ENCODE measurements at places on chromosomes 16 and 17.

DNA sequence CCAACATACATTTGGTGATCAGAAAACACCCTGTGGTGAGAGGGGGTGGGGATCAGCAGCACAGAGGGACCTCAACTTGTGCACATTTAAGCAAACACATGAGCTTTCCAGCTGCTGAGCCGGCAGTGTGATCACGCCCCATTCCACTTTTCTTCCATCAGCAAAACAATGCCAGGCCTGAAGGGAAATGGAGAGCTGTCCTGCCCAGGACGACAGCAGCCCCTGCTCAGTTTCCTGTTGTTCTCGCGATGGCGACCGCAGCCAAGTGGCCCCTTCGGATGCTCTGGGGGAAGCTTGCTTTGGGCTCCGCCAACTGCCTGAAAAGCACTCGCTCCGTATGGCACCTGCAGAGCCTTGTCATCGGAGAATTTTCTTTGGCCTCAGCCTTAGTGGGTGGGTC, 272.3 kb downstream of the FOXL1 start:
- DNase-seq = no peak

- no peak for DNase-seq
These were observed 46.1 kb downstream of the CHCT1 start for GRCh38 chr17:60468371-60468770.

DNA sequence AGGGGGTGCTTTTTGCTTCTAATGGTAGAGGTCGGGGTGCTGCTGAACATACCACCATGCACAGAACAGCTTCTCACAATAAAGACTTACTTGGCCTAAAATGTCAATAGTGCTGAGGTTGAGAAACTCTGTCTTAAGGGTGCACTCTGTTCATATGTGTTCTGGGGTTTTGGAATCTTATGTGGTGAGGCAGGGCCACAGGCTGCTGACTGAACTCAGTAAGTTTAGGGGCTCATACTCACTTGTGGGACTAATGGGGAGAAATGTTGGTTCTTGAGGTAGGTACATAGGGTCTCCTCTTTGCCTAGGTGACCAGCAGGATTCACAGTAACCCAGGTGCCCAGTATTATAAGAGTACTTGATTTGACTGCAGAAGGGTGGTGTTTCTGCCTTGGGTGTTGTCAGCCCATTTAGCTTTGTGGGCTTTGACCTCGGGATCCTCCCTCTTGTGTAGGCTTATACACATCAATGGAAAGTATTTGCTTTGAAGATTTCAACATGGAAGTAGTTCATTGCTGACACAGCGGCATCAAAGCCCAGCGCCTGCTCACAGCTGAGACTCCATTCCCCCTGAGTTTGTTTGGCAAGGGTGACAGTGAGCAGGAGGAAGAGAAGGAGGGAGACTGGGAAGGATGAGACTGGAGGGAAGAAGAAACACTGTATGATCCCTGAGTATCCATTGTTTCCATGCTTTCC, 17.2 kb downstream of the SLC7A6 start:
- DNase-seq = no peak

DNA sequence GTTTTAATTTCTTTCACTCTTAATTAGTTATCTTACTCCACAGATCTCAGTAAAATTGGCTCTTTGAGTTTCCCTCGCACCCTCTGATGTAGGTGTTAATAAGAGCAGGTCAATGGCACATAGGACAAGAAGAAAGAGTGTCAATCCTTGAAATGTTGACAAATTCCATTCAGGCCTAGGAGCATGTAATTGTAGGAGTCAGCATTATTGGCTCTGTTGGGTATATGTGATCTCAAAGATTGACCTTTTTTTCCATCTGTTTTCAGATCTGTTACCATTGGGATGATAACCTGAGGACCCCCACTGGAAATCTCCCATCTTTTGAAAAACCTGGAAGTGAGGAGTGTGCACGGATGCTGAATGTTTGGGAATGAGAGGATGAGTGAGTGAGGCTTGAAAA, 11.8 kb upstream of the TBKBP1 start:
- DNase-seq = no peak

DNA sequence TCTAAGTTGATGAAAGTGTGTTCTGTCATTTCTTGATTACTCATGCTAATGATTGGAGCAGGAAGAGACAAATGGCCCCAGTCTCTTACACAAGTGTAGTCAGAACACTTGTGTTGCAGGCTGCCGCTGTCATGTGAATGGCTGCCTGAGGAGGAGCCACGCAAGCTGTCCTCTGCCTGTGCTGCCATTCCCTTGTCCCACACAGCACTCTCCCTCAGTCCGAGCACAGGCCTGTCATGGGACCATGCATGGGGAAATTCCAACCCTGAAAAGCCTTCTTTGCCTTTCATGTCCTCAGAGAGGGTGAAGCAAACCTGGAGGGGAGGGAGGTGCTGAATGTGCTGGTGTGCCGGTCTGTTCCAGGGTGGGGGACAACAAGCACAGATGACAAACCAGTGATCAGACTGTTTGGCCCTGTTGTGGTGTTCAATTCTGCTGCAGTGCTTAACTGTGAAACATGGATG, 109.4 kb downstream of the MRTFB start:
- DNase-seq = peak; percentile 56

GRCh38 chr17:10151667-10152496, 46.5 kb downstream of the GAS7 start:
- no peak for DNase-seq

- no peak for DNase-seq
These were observed 165.9 kb upstream of the TNRC6C start for GRCh38 chr17:77792626-77793025.

DNA sequence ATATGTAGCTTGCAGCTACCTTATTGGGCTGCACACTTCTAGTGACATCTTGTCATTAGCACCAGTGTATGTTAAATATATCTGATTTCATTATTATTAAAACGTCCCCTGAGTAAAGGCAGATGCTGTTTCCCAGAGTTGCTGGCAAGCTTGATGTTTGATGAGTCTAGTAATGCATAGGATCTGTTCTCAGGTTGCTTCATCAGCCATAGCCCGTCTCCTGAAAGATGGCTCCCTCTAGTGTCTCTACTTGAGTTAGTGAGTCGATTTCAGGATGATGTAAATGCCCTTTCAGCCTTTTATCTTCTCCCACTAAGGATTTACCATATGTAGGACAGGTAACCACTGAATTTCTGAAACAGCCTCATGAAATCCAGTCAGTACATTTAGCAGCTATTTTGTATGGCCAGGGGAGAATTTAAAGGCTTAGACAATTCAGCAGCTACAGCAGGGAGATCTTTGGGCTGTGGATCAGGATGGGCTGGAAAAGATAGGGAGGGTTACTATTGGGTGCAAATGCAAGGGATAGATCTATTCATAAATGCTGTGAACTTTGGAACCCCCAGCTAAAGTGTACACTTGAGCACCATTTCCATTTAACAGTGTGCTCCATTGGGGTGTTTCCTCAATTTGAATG, 376.3 kb downstream of the CNTNAP4 start:
- peak; percentile 28 for DNase-seq

GRCh38 chr17:81471818-81472456, 40.7 kb downstream of the ACTG1 start:
- no peak for DNase-seq

- DNase-seq = no peak
These were observed 30.6 kb downstream of the TRPV3 start for GRCh38 chr17:3526971-3527370.
